ENCODE measurements at places on chromosomes 4 and X.

DNA sequence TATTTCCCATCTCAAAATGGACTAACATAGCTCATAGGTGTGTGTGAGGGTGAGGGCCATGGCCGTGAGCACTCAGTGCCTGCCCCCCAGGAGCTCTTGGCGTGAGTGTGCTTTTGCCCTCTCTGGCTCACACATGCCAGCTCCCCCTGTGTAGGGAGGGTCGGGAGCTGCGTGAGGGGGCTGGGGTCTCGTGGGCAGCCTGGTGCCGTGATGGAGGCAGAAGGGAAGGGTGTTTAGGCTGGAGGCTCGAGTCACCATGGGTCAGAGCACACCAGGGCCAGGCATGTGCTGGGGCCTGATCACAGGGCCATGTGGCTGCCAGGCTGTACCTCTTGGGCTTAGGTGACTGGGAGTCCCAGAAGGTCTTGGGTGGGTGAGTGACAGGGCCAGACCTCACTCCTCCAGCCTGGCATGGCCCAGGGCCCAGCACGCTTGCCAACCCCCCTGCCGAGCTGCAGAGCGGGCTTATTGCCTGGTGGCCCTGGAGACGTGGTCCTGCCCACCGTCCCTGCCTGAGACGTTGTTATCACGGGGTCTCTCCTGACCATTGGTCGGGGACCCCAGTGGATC is 44.0 kb downstream of the ADRA2C start:
- no peak for DNase-seq

- no peak for DNase-seq
These were observed 48.9 kb upstream of the MAMLD1 start for GRCh38 chrX:150314186-150314585.

DNA sequence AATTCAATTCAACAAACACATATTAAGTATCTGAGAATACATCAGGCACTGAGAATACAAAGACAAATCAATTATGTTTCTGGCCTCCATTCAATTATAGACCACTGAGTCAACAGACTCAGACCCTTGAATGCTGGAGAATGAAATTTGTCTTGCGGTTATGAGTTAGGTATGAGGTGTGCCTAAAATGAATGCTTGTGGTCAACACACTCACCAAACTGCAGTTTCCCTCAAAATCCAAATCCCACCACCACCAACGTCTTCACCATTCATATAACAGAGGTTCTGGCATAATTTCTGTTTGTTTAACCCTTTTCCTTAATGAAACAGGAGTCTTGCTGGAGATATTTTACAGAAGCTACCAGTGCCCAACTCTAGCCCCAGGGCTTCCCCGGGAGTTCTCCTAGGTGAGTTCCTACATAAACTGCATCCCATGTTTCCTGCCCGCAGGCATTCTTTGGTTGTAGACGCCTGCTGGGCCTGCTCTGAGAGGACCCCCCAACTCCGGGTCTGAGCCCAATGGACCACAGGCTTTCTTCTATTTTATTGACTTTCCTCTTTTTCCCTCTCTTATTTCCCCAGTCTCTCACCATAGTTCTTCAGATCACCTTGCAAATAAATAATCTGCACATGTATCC is 119.2 kb downstream of the DDX53 start:
- DNase-seq, result no peak

GRCh38 chrX:88903989-88904718 is 157.1 kb downstream of the CPXCR1 start:
- DNase-seq, result no peak

GRCh38 chr4:67790721-67791120 is 36.5 kb upstream of the GNRHR start:
- no peak for DNase-seq

- no peak for DNase-seq
These were observed 42.7 kb upstream of the NKAP start for GRCh38 chrX:119986203-119986602.

- no peak for DNase-seq
These were observed 2.2 kb upstream of the VGLL1 start for GRCh38 chrX:136529795-136530194.

GRCh38 chr4:154707877-154708276 is 35.9 kb upstream of the LRAT start:
- no peak for DNase-seq

GRCh38 chrX:118254611-118255010 is 91.3 kb upstream of the WDR44 start:
- DNase-seq, result no peak

DNA sequence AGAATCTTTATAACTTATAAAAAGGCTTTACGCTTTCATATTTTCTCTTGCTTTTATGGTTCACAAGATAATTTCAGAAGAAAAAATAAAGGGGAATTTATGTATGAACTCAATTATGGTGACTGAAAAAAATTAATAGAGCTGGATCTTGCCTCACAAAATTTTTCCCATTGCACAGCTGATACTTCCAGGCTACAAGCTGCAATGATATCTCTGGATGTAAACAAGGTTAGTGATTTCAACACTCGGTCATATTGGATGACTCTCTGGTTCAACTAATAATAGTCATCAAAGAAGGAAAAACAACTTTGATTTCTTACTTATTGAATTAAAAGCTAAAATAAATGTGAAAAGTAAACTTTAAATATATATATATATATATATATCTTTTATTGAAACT is 868.0 kb downstream of the FAT4 start:
- DNase-seq, result no peak

- DNase-seq, result no peak
These were observed 18.0 kb upstream of the PDHA2 start for GRCh38 chr4:95821867-95822266.

GRCh38 chr4:40055511-40055862 is 1.2 kb upstream of the N4BP2 start:
- no peak for DNase-seq

- DNase-seq, result peak; percentile 8
These were observed 379.7 kb downstream of the SPRY1 start for GRCh38 chr4:123776267-123776666.

GRCh38 chrX:3299636-3300035 is 46.8 kb downstream of the MXRA5 start:
- DNase-seq, result no peak

- no peak for DNase-seq
These were observed 7.9 kb upstream of the MSANTD1 start for GRCh38 chr4:3240936-3241522.

DNA sequence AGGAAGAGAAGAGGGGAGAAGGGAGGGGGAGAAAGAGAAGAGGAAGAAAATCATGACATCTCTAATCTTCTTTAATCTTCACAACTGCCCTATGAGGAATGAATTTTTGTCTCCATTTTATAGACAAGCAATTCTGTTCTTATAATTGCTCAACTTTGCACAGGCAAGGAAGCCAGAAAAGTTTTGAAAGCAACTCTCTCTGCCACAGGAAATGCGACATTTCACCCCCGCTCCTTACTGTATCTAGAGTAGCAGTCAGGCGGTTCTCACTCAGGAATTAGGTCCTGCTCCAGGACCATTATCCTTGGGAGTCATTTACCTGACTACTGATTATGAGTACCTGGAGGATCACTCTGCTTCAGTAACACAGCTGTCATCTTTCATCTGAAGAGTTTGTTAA is 69.2 kb upstream of the FAM9A start:
- DNase-seq, result no peak

DNA sequence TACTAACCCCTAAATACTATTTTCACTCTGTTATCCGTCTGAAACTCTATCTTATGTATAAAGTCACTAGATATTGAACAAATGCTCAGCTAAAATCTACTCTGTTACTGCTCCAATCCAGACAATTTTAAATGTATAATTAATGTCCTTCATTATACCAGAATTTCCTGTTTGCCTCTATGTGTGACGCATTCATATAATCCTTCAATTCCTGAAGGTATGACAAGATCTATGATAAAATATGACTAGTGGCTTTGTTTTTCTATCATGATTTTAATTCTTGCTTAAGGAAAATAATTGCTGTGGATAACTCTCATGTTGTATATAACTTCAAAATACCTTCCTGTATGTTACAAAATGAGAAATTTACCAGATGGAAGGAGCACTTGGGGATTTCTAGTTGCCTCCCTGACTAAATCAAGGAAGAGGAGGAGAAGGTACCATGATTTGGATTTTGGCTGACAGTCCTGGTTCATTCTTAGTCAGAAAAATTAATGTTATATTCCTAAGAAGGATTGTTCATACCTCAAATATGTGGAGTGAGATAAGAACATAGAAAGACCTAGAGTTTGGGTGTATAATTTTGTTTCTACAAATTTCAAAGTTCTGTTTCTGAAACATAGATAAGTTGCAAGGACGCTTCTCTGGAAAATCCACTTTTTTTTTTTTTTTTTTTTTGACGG is 4.9 kb downstream of the CXCL6 start:
- DNase-seq, result no peak

DNA sequence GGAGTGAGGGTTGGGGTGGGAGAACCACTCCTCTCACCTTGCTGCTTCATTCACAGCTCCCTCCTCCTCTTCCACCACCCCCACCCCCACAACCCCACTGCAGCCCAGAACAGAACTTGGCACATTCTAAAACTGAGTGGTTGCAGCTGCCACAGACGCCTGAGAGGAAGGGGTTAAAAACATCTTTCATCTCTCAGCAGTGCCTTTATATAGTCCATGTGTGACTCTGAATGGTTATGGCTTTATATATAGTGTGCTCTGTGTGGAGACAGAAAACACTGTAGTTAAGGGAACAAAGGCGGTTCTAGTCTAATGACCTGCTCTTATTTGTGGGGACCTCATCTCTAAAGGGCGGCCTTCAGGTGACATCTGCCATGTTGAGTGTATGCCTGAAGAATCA is 144.8 kb downstream of the BCOR start:
- DNase-seq, result no peak

DNA sequence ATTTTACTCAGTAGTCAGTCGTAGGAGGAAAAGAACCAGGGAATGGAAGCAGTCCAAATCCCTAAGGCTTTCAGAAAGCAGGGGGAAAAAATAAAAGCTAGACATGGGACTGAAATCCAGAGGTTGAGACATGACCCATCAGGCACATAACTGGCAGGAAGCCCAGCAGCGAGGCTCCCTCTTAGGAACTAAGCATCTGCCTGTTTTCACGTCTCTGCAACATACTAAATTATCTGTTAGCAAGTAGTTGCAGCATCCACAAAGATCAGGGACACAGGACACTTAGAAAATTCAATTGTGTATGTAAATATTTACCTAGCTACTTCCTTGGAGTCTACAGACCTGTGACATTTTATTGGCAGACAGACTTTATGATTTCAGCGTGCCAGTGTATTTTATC is 118.0 kb upstream of the EDNRA start:
- DNase-seq, result no peak

GRCh38 chrX:42832764-42833549 is 55.0 kb upstream of the PPP1R2C start:
- DNase-seq, result no peak

DNA sequence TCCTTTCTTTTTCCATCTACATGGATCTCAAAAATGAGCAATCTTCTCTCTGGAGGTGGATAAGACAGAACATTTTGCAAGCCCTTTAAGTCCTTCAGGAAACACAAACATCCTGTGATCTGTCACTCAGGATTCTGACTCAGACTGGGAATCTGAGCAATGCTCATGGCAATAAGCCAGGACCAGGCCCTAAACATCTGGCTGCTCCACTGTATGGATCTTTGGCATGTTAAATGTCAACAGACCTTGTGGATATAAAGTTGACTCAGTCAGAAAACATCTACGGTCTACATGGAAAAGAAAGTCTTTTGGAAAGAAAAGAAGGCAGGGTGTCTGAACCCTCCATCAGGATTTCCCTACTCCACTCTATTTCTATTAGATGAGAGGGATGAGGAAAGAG is 17.8 kb upstream of the CHIC2 start:
- no peak for DNase-seq

- DNase-seq, result no peak
These were observed 121.6 kb upstream of the FAT1 start for GRCh38 chr4:186845137-186845842.

- DNase-seq, result no peak
These were observed 128.7 kb downstream of the CCNB3 start for GRCh38 chrX:50333308-50333707.
